Smooth muscle cell of the pulmonary artery (primary cell): ENCODE measurements at places on chromosomes 2 and 18. TPM values are rescaled to one million over a fixed set of nuclear protein-coding genes. Genes with fewer than 3 reads are reported as not detected.

Gene TMEM200C
- total RNA-seq: 0.13 and 0.30 TPM in 2 replicates

Gene MFSD6
- 4.6 and 12.9 TPM in 2 replicates for total RNA-seq

Gene ALPI
- total RNA-seq: not detected in 2 replicates

Gene AMER3
- not detected in 2 replicates for total RNA-seq

Gene PTPRN
- total RNA-seq: 23.5 and 45.4 TPM in 2 replicates

Gene SCN2A
- 1.8 and 2.7 TPM in 2 replicates for total RNA-seq

Gene C2orf66
- total RNA-seq: 0.20 and 0.59 TPM in 2 replicates

Gene FTCDNL1
- total RNA-seq: 0.59 and 1.4 TPM in 2 replicates

Gene LYPD6B
- 0.10 and 0.20 TPM in 2 replicates for total RNA-seq

Gene CHRND
- not detected in 2 replicates for total RNA-seq

Gene TLX2
- not detected in 2 replicates for total RNA-seq

Gene DLX1
- total RNA-seq: 1.6 and 7.7 TPM in 2 replicates

Gene SETBP1
- 3.3 and 5.5 TPM in 2 replicates for total RNA-seq

Gene TUBB8B
- not detected in 2 replicates for total RNA-seq

Gene MORN2
- 8.0 and 13.4 TPM in 2 replicates for total RNA-seq

Gene CYP27A1
- total RNA-seq: 6.8 and 13.7 TPM in 2 replicates

Gene LRRC30
- not detected in 2 replicates for total RNA-seq

Gene SP140
- total RNA-seq: 0.50 and 0.52 TPM in 2 replicates

Gene SAG
- not detected in 2 replicates for total RNA-seq

Gene HK2
- total RNA-seq: 113 and 133 TPM in 2 replicates

Gene POTEI
- not detected in 2 replicates for total RNA-seq

Gene PCARE
- total RNA-seq: not detected in 2 replicates

Gene NEU2
- total RNA-seq: not detected in 2 replicates

Gene PEX13
- 31.5 and 31.9 TPM in 2 replicates for total RNA-seq

Gene CIB4
- not detected in 2 replicates for total RNA-seq

Gene BZW1
- 629 and 710 TPM in 2 replicates for total RNA-seq

Gene TMEM198
- total RNA-seq: 1.3 and 1.4 TPM in 2 replicates

Gene MEIS1
- 23.6 and 55.8 TPM in 2 replicates for total RNA-seq

Gene ZNF638
- 88.7 and 111 TPM in 2 replicates for total RNA-seq

Gene BMP10
- not detected in 2 replicates for total RNA-seq

Gene CRYBA2
- total RNA-seq: not detected in 2 replicates

Gene CNGA3
- total RNA-seq: not detected in 2 replicates

Gene TCF23
- not detected in 2 replicates for total RNA-seq

Gene MREG
- 2.8 and 4.4 TPM in 2 replicates for total RNA-seq

Gene MFSD2B
- total RNA-seq: 0.03 and 0.13 TPM in 2 replicates

Gene FSHR
- not detected in 2 replicates for total RNA-seq

Gene SDC1
- 3.1 and 44.3 TPM in 2 replicates for total RNA-seq

Gene CROCC2
- 0.13 TPM in 1 of 2 replicates, not detected in the other for total RNA-seq

Gene COL6A3
- 2,074 and 3,484 TPM in 2 replicates for total RNA-seq
